ELR (cell line): ENCODE measurements at places on chromosomes 1 and 21.

GRCh38 chr1:58964428-58964827 lies 180.6 kb upstream of the JUN start:
- DNase-seq, result no peak

GRCh38 chr21:25822981-25823380 lies 88.2 kb downstream of the GABPA start:
- no peak for DNase-seq

- DNase-seq, result no peak
These were observed 29.1 kb upstream of the SLC25A33 start for GRCh38 chr1:9510130-9510529.

- no peak for DNase-seq
These were observed 12.8 kb downstream of the ADARB1 start for GRCh38 chr21:45087022-45087823.

DNA sequence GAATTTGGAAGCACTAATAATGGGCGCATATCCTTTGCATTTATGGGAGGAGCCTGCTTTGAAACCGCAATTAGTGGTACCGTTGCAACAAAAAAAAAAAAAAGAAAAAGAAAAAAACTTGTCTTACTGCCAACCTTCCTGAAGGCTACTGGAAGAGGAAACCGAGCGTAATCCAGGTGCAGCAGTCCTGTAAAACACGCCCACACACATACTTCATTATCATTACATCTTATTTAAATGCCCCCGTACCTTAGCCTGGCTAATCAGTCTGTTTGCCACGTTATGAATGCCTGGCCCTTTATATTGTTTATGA lies 686 bp upstream of the ZNF281 start:
- DNase-seq, result peak; percentile 25

- DNase-seq, result no peak
These were observed 27.0 kb downstream of the ABCA4 start for GRCh38 chr1:94093996-94094395.

DNA sequence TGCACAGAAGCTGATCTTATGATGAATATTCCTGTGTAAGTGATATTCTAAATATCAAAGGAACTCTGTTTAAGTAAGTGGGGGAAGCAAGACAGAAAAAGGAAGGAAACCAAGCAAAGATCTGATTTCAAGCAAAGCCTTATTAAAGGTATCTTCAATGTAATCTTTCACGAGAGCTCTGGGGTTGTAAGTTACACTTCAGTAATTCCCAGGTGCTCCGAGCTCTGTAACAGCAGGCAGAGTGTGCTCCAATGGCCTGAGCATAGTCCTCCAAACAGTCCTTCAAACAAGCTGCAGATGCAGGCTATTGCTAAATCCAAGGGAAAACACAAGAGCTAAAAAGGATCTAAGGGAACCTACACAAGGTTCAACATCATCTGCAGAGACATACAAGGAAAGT lies 949.7 kb upstream of the TMPRSS15 start:
- DNase-seq, result no peak

DNA sequence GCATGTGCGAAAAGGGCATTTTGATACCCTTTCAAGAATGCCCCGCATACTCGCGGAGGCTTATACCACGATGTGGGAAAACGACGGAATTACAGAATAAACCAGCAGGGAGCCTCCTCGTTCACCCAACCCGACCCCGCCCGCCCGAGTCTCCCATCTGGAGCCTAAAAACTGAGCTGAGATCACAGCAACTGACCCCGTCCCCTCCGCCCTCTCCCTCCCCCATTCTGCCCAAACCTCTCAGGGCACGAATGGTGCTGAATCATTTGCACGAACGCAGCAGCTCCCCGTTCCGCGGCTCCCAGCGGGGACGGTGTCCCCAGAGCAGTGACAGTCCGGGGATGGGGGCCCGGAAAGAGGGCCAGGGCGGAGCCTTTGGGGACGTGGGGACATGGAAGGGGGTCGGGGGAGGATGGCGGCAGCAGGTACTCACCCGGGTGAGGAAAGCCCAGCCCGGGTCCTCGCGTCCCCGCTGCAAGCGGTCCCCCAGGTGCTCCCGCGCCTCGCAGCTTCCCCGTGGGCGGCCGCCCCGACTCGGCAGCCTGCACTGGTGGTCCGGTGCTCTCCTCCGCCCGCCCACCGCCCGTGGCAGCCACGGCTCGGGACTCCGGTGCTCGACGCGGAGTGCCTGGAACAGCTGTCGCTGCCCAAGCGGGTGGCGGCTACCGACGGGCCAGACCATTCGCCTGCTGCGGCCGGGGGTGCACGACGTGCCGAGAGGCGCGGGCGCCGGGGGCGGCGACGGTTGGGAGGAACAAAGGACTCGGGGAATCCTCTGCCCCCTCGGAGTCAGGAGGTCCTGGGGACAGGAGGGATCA lies at the start of gene TTLL7:
Gene TTLL7 (minus strand): TSS at position 635 of the 818 bp plus-strand sequence. CDS start 46,921 bp downstream, outside the sequence.
- peak; percentile 80 for DNase-seq

DNA sequence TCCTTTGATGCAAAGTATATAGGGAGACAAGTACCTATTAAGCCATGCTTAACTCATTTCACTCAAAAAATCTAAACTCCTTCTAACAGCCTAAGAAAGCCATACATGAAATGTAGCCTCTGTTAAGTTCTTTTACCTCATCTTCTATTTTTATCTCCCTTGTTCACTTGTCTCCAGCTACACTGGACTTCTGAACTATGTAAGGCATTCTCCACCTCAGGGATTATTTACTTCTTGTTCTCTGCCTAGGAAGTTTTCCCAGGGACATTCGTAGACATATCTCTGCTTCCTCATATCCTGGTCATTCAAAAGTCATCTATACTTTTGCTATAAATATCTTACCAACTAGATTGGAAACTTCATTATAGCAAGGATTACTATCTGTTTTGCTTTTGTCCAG lies 96.9 kb downstream of the COP1 start:
- no peak for DNase-seq

GRCh38 chr1:191913260-191913977 lies 244.8 kb upstream of the RGS18 start:
- DNase-seq, result no peak

- no peak for DNase-seq
These were observed 11.8 kb downstream of the NFASC start for GRCh38 chr1:204882479-204882878.

DNA sequence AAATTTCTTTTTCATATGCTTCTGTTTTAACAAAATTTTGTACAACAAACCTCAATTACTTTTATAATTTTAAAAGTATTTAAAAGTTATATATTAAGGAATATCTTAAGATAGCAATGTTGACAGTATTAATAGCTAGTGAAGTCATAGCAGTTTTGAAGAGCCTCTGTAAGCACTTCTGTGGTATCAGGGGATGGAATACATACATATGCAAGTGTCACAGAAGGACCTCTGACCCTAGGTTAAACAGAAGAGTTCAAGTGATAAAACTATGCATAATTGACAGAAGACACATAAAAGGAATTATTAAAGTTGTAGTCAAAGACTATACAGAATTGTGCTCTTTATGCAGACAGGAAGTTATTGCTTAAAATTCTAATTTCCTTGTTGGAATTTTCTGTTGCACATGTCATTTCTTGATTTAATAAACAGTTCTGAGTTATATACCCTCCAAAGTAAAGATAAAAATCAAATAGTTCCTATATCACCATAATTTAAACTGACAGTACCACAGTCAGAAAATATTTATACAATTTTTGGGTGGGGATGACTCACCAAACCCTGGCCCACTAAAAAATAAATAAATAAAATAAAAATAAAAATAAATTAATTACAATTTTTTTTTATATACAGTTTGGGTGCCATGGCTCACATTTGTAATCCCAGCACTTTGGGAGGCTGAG lies 27.1 kb downstream of the IPP start:
- no peak for DNase-seq

DNA sequence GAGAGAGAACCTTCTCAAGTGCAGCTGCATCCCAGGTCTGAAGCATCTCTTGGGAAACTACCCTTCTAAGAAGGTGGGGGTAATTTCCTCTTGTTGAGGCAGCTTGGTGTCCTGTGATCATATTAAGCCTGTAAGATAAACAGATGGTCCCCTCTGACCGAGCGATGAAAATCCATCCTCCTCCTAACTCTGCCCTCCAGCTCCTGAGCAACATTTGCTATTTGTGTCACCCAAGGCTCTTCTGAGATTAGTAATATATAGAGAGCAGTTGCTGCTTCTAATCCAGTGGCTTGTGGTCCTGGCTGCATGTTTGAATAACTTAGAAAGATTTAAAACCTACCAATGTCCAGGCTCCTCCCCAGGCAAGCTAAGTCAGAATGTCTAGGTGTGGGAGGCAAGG lies 123.7 kb downstream of the DISC1 start:
- no peak for DNase-seq

- DNase-seq, result peak; percentile 45
These were observed 14.7 kb downstream of the PROX1 start for GRCh38 chr1:214002472-214002871.

DNA sequence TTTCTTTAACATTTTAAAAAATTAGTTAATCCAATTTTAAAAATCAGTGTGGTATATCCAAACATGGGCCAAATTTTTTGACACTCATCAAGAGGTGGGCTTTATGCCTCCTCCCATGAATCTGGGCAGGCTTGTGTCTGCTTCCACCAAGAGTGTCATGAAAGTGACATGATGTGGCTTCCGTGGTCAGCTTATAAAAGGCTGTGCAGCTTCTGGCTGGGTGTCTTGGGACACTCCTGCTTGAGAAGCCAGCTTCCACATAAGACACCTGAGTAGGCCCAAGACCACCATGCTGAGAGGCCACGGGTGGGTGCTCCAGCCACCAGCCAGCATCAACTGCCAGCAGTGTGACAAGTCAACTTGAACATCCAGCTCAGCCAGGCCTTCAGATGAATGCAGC lies 74.3 kb upstream of the RUNX3 start:
- no peak for DNase-seq

GRCh38 chr1:1591452-1591851 lies 8.5 kb downstream of the FNDC10 start:
- DNase-seq, result peak; percentile 40

GRCh38 chr1:246121533-246121932 lies 385.5 kb downstream of the SMYD3 start:
- peak; percentile 47 for DNase-seq

DNA sequence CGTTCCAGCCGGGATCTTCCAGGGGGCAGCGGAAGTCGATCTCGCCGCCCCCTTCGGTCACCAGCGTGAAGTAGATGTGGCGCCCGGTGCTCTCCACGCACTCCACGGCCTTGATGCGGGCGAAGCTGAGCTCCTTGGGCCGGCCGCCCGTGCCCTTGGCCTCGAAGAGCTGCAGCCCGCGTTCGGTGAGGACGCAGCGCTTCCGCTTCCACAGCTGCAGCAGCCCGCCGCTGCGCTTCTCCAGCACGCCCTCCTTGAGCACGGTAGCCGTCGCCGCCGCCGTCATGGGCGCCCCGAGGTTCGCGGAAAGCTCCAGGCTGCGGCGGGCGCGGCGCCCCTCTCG lies 516 bp downstream of the PHLDA3 start:
- peak; percentile 62 for DNase-seq

DNA sequence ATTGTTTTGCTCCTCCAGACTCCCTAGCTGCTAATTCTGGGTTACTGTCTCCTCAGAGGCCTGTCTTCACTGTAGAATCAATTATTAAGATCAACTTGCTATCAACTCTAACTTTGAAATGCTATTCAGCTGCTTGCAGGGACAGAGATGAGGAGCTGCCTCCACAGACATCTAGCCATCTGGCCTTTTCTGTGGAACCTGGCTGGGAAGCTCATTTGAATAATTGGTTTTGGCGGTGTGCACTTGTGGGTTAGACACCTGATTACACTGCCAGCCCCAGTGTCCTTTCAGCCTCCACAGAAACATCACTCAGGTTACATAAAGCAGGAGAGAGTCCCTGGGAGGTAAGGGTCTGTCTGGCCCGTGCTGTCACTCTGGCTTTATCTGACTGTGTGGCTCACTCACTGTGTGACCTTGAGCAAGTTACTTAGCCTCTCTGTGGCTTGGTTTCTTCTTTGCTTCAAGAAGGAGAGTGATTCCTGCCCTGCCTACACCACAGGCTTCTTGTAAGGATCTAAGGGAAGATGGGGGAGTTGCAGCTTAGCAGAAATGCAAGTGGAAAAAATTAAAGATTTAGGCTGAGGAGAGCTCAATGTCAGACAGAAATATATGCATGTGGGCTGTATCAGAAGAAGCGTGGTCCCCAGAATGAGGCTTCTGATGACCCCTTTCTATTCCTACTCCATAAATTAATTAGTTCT lies 131.6 kb downstream of the BEND5 start:
- no peak for DNase-seq
